ENCODE measurements at places on chromosomes 12 and 14.

DNA sequence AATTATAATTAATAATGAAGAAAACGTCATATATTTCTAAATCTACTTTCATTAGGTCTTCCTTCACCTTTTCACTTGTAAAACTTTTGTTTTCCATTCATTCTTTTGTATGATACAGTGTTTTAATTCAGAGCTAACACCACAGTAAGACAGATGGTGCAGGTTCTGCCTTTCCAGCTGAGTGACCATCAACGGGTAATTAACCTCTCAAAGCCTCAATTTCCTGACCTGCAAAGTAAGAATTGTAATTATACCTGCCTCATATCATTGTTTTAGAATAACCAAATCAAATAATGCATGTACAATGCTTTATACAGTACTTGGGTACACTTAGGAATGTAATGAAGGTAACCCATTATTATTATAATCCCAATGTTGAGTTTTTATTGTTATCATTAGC lies 157.6 kb downstream of the FOXA1 start:
- no peak for DNase-seq

GRCh38 chr14:77808250-77808649 lies 8.3 kb downstream of the ADCK1 start:
- DNase-seq: no peak

- peak; percentile 73 for DNase-seq
Observed at GRCh38 chr12:13661005-13661887, 320.2 kb downstream of the GRIN2B start.

GRCh38 chr12:111221062-111222026 lies 147.6 kb downstream of the PHETA1 start:
- no peak for DNase-seq

- DNase-seq: peak; percentile 45
Observed at GRCh38 chr12:104695453-104696148, 238.9 kb downstream of the CHST11 start.

DNA sequence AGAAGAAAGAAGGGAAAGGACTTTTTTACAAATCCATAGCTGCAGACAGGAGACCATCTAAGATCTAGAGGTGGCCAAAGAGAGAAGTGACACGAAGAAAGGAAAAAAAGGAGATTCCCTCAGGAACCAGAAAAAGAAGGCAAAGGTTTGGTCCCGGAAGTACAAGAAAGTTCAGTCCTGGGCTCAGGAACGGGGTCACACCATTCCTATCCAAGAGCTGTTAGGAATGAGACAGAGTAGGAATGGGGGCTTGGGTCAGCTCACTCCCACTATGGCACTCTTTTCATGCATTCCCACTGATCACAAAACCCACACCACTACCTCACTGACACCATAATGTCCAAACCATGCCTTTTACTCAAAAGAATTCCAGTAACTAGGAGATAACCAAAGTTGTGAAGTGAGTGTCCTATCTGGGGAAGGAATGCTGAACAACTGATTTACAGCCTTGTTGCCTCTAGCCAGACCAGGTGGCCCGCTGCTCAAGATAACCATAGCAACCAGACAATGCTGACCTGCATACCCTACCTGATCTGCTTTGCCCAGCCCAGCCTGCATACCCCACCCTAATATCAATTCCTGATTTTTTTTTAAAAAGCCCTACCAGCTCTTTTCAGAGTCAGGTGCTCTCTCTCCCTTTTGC lies 8.4 kb downstream of the PPP2R3C start:
- DNase-seq: no peak

- peak; percentile 6 for DNase-seq
Observed at GRCh38 chr12:98355322-98355721, 160.1 kb upstream of the TMPO start.

DNA sequence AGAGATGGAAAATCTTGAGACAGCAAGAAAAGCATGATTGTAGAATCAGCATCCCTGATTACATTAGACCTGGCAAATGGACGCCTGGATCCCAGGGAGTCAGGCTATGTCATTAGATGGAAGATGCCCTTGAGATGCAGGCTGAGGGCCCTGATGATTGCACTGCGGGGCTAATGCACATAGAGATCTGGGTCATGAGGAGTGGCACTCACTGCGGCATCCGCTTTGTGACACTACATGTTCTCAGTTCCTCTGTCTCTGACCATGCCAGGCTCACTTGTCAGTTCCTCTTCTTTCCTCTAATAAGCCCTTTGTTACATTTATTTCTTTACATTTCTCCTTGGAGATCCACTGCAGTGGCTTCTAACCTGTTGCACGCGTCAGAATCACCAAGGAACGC lies 70.1 kb upstream of the GPATCH2L start:
- DNase-seq: no peak

GRCh38 chr12:57725851-57726150 lies 12.7 kb downstream of the AGAP2 start:
- no peak for DNase-seq

DNA sequence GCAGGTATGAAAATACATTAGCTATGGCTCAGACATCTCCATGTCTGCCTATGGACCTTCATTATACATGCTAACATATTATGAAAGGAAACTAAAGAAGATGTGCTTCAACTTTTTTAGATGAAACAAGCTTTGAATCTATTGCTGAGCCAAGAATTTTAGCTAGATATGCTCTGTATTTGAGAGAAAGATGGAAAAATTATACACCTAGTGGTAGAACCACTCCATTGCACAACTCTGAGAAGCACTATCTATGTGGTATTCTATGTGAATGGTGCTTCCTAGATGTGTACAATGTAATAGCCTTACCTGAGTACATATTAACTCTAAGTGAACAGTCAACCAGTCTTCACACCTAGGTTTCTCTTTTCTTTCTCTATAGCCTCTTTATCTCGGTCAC lies 17.3 kb downstream of the EPYC start:
- DNase-seq: no peak

GRCh38 chr14:53539489-53540126 lies 386.5 kb upstream of the DDHD1 start:
- peak; percentile 71 for DNase-seq

DNA sequence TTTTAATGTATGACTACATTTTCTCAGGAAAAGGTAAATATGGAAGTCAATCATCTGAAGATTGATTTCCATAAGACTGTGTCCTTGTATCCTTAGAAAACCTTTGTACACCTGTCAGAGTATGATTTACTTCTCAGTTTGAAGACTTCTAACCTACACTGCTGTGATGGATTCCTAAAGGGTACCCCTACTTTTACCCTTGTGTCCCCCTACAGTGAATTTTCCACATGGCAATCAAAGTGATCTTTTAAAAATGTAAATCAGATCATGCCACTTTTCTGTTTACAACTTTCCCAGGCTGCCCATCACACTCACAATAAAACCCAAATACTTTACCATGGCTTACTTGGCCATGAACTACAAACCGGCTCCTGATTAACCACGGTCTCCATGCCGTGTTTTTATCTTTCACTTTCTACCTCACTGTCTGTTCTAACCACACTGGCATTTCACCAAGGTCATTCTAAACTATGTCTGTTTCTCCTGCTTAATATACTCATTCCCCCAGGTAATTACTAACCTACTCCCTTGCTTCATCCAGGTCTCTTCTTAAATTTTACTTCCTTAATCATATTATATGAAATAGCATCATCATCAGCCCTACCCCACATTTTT lies 8.1 kb downstream of the DNAI7 start:
- no peak for DNase-seq

- peak; percentile 85 for DNase-seq
Observed at GRCh38 chr14:103522649-103523574, at the start of gene CKB. Gene CKB, minus strand, starts transcription at chr14:103522830. Its CDS starts 337 bp downstream, at chr14:103522493.

DNA sequence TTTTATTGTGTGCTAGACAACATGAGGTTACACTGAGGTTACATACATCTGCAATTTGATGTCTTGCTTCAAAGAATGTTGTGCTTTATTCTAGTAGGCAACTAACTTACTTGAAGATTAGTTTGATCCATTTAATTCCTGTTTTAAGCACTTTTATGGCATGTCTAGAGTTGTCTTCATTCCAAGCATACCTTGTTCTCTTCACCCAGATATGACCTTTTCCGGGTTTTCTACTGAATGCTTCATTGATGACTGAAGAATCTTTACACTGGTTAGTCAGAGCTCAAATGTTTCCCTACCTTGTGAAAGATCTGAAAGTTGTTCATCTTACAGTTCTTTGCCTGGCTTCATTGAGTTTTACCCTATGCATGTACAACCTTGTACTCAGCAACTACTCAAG lies 274.0 kb upstream of the KITLG start:
- peak; percentile 79 for DNase-seq

- DNase-seq: no peak
Observed at GRCh38 chr14:100678469-100678828, 48.2 kb upstream of the DLK1 start.

DNA sequence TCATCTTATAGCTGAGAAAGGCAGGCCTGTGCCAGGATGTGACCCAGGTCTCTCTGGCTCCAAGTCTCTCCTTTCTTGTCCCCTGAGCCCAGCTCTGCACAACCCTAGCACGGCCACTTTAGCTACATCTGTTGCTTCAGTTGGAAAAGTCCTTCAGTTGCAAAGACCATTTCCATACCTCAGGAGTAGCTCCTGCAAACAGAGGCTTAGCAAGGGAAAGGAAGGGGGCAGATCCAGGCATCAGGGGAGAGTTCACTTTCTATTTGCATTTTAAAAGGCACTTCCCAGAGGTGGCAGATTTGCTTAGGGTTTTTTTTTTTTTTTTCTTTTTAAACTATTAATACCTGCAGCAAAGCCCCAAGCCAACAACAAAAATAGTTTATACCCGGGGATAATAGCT lies 3.0 kb upstream of the PITPNM2 start:
- no peak for DNase-seq

DNA sequence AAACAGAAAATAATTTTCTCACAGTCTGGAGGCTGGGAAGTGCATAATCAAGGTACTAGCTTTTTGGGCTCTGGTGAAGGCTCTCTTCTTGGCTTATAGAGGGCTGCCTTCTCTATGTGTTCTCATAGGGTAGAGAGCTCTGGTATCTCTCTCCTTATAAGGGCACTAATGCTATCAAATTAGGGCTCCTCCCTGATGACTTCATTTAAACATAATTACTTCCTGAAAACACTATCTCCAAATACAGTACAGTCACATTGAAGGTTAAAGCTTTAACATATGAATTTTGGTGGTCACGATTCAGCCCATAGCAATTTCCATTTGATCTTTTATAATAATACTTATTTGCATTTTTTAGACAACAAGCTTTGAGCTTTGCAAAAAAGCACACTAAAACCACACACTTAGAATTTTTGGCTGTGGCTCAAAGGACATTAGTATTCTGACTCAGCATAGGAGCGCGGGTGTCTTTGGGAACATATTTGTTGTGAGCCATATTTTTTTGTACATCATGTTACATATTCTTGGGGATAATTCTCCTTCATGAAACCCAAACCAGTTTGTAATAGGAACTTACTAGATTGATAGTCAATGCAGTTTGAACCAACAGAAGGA lies 808.1 kb upstream of the FBXO33 start:
- DNase-seq: no peak

DNA sequence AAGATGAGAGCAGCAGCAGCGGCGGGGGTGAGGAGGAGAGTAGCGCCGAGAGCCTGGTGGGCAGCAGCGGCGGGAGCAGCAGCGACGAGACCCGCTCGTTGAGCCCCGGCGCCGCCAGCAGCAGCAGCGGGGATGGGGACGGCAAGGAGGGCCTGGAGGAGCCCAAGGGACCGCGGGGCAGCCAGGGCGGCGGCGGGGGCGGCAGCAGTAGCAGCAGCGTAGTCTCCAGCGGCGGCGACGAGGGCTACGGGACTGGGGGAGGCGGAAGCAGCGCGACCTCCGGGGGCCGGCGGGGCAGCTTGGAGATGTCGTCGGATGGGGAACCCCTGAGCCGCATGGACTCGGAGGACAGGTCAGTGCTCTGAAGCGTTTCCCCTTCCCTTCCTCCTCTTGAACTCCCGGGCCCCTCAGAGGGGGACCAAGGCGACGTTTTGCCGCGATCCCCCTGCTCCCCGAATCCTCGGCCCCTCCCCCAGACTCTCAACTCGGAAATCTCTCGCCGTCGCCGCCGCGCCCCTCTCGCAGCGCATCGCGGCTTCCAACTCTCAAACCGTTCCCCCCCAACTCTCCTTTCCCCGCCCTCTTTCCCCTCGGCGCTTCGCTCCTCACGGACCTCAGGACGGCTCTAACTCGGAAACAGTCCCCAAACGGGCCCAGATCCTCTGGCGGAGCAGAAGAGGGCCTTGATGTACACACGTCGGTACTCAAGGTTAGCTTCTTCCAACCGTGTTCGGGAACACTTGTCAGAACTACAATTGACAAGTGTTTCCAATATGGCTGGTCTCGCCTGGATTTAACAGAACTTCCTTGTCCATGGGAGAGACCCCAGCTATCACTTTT lies 947 bp downstream of the AEBP2 start:
- DNase-seq: peak; percentile 54

DNA sequence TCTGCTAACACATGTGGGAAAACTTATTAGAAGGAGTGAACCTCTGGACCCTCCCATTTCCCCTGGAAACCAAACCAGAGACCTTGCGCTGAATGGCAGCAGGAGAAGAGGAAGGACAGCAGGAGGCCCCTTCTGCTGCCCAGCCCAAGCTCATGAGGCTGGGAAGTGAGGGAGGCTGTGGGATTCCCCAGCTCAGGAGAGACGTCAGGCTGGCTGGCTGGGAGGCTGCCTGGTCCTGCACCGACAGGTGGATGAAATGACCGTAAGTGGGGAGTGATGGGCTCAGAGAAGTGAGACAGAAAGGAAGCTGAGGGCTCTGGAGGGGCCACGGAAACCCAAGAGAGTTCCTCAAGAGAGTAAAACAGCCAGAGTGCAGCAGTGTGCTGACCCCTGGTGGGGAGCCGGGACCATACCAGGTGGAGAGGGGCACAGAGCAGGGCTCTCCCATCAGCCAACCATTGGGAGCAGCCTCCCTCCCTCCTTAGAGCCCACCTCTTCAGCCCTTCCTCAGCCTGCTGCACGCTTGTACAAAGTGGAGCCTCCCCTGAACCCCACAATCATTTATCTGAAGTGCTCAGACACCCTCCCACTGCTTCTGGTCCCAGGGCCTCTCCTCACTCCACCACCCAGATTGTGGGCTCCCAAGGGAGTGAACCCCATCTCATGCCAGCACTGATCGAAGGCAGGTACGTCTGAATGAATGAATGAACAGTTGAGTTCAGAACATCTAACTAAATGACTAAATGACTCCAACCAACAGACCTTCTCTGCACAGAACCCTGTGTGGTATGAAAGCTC lies 14.0 kb downstream of the TAMALIN start:
- peak; percentile 60 for DNase-seq

GRCh38 chr14:89184952-89185351 lies 232.1 kb downstream of the FOXN3 start:
- DNase-seq: no peak

Measured in AG08395 (cell line).